Renal pelvis (tissue), 12 donors: ENCODE measurements at places on chromosomes 12 and 14. TPM values are rescaled to one million over a fixed set of nuclear protein-coding genes. Genes with fewer than 3 reads are reported as not detected.

DNA sequence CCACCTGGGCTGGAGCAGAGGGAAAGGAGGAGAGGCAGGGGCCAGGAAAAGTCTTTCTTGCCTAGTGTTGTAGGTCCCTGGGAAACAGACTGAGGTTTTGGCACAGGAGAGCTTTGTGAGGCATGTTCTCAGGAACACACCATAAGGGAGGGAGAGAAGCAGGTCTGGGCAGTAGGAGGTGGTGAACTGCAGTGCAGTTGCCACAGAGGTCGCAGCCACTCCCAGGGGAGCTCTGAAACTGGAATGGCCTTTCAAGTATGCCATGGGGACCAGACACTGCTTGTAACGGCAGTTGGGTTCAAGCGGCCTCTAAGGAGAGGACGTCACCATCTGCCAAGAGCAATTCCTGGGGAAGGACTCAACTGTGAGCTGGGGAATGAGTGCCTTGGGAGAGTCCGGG, 35.4 kb upstream of the NKX2-8 start:
- no peak for DNase-seq

- no peak for DNase-seq
Measured at GRCh38 chr12:58906917-58907316, 13.4 kb downstream of the LRIG3 start.

SLC25A47 gene
- polyA plus RNA-seq, result not detected

- no peak for DNase-seq
Measured at GRCh38 chr12:99192489-99192888, 455.1 kb upstream of the GARIN6 start.

- no peak for DNase-seq
Measured at GRCh38 chr12:43349863-43350262, 202.1 kb downstream of the ADAMTS20 start.

ACOT6 gene
- polyA plus RNA-seq, result 0.19 TPM

PIWIL1 gene
- polyA plus RNA-seq, result 0.13 TPM

DNA sequence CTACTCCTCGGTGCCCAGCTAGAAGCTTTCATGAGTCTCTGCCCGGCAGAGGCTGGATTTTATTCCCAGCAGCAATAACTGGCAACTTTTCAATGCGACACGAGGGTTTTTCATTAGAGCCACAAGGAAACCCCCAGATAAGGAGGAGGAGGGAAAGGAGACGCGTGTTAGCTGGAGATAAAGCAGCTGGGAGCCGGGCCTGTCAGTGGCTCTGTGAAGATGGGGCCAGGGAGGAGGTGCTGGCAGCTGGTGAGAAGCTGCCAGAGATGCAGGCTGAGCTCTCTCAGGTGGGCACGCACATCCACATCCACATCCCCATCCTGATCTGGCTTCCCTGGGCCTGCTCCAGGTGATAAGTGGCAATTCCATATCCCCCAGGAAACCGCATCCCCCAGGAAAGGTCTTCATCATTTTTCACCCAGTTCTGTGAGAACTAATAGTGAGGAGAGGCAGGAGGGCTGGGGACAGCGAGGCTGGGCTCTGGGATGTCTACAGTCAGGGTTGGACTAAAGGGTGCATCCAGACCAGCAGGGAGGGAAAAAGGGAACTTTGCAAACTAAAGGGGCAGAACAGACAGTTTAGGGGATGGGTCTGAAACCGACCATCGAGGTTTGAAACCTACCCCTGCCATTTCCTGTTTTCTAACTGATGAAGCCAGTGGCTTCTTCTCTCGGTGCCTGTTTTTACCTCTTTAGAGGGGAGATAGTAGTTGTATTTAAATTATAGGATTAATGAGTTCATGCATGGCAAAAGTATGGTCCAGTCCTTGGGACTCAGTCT, 413.2 kb downstream of the DPF3 start:
- peak; percentile 30 for DNase-seq

- no peak for DNase-seq
Measured at GRCh38 chr12:113720629-113721028, 245.5 kb downstream of the RBM19 start.

DNA sequence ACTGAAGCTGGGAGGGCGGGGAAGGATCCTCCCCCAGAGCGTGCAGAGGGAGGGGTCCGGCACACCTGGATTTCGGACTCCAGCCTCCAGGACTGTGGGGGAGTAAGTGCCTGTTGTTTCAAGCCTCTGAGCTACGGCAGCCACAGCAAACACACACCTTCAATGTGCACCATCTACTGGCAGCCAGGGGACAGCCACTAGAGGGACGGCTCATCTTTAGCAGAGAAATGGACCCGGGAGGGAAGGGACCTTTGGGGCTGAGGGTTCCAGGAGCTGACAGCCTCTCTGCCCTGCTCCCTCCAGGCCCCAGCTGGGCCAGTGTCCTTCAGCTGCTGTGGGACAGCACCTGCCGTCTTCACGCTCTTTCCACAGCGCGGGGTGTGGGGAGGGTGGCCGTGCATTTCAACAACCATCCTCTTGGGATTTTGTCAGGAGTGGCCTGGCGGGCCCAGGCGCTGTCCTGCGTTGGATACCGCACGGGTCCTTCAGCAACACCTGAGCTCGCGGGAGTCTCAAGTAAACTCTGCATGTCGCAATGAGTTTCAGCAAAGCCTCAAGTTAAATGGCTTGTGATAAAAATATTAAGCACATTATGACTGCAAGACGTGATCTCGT, 209.2 kb upstream of the C14orf180 start:
- DNase-seq, result no peak

DNA sequence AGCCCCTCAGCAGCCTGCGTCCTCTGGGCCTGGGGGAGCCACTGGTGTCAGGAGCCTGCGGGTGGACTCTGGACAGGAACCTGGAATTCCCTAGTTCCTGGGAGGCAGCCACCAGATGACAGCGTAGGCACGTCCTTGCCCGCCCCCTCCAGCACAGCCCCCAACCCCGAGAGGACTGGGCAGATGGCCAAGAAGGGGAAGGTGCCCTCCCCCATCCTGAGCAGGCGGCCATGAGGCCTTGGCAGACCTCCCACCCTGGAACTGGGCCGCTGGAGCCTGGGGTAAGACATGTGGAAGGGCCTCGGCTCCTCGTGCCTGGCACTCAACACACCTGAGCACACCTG, 60.4 kb upstream of the FBRSL1 start:
- DNase-seq, result no peak

GRCh38 chr14:75636100-75636692, 24.5 kb downstream of the ERG28 start:
- DNase-seq, result no peak

KCNH3 gene
- 8.0 TPM for polyA plus RNA-seq

DNA sequence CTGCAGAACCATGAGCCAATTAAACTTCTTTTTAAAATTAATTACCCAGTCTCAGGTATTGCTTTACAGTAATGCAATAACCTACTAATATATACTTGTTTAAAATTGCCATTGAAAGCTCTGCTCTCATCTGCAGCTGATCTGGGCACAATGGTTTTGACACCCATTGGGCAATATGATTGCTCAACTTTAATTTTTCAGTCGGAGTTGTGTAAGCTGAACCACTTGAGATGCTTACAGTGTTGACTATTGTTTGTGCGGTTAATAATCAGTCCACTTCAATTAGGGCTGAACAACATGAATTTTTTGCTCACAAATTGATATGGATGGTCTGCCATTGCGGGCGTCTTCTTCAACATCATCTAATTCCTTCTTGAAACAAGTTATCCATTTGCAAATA, 18.0 kb upstream of the OR4K5 start:
- no peak for DNase-seq

GRCh38 chr12:57888409-57889157, 42.1 kb upstream of the CTDSP2 start:
- peak; percentile 29 for DNase-seq

DNA sequence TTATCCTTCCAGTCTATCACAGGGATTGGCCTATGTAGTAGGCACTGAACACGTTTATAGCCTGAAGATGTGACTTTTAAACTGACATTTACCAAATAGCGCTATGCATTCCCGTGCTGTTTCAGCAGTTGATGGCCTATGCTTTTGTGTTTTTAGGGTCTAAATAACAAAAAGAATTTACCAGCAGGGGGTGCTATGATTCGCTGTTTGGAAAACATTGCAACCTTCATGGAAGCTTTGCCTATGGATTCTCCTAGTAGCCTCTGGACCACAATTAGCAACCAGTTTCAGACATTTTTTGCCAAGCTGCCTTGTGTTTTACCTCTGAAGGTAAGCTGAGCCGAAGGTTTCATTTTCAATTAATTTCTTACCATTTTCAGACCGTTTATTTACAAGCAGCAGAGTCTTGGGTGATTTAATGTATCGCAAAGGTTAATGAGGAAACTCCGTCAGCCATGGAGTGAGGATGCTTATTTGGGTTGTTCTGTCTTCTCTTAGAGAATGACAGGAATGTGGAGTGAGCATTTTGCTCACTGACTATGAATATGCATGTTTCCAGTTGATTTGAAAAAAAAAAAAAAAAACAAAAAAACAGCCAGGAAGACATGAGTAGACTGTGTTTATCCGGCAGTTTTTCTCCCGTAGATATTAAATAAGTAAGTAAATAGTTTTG, 133.1 kb downstream of the PRIMA1 start:
- DNase-seq, result peak; percentile 82

AHNAK2 gene
- 2.6 TPM for polyA plus RNA-seq

GRCh38 chr12:58028294-58028693, 86.9 kb downstream of the ATP23 start:
- no peak for DNase-seq

HOXC10 gene
- polyA plus RNA-seq, result 61.0 TPM

DNA sequence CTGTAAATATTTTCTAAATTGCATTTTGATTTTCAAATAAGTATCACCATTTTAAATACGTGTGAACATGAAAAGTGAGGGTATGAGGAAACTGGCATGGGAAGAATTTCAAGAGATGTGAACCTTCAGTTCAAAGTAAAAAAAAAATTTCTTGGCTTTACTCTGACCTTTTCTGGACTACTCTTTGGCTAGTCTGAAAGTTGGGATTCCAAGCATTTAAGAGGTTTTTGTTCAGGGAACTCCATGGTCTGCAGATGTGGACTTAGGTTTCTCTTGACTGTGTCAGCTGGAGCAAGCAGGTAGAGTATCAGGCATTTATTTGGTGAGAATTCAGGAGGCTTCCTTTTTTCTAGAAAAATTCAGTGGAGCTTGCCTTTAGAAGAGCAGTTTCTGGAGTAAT, 311.6 kb downstream of the LRIG3 start:
- DNase-seq, result no peak

- no peak for DNase-seq
Measured at GRCh38 chr12:51642286-51642685, 51.3 kb downstream of the SCN8A start.

GRCh38 chr14:34014936-34015335, 64.1 kb upstream of the EGLN3 start:
- DNase-seq, result no peak

CD27 gene
- 2.2 TPM for polyA plus RNA-seq

DNA sequence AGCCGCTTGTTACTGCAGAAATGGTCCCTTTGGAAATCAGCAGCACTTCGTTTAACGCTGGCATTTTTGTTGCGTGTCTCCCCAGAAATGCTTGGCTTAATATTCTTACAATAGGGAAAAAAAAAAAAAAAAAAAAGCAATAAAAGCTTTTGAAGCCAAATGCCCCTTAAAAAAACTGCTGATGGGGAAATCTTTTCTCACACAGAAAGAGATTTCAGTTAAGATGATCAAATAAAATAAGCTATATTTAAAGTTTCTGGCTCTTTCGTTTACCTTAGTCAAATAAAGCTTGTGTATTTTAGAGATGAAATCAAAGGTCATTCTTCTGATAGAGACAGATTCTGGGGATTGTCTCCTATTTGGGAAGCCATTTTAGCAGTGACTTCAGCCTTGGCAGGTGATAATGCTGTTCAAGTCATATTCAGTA, 52.4 kb upstream of the FRS2 start:
- no peak for DNase-seq

TAS2R42 gene
- polyA plus RNA-seq, result not detected

GRCh38 chr12:19177754-19178153, 48.2 kb downstream of the PLEKHA5 start:
- no peak for DNase-seq

IL22 gene
- polyA plus RNA-seq, result not detected

GRCh38 chr12:102478405-102479098, 1.8 kb downstream of the IGF1 start:
- DNase-seq, result no peak

GRCh38 chr12:62045211-62045610, 215.0 kb upstream of the USP15 start:
- no peak for DNase-seq

KRT71 gene
- not detected for polyA plus RNA-seq

DNA sequence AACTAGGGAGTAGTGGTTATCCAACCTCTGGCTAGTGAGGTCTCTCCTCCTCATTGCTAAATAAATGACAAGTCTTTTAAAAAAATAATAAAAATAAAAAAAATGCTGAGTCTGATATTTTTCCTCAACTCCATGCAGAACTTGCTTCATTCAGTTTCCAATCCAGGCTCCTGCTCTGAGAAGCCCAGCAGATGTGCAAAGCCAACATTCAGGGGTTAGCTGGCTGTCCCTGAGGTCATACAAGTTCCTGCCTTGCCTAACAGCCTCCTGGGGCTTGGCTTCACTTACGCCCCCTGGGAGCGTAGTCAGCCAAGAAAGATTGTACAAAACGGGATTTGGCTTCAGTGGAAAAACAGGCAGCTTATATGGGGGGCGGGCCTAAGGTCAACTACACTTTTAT, 23.3 kb downstream of the RTRAF start:
- no peak for DNase-seq

SETD3 gene
- polyA plus RNA-seq, result 57.4 TPM

- no peak for DNase-seq
Measured at GRCh38 chr14:100192250-100192671, 32.8 kb upstream of the DEGS2 start.

SRP54 gene
- 79.2 TPM for polyA plus RNA-seq

- DNase-seq, result no peak
Measured at GRCh38 chr14:69999261-69999674, 120.1 kb downstream of the SMOC1 start.

DNA sequence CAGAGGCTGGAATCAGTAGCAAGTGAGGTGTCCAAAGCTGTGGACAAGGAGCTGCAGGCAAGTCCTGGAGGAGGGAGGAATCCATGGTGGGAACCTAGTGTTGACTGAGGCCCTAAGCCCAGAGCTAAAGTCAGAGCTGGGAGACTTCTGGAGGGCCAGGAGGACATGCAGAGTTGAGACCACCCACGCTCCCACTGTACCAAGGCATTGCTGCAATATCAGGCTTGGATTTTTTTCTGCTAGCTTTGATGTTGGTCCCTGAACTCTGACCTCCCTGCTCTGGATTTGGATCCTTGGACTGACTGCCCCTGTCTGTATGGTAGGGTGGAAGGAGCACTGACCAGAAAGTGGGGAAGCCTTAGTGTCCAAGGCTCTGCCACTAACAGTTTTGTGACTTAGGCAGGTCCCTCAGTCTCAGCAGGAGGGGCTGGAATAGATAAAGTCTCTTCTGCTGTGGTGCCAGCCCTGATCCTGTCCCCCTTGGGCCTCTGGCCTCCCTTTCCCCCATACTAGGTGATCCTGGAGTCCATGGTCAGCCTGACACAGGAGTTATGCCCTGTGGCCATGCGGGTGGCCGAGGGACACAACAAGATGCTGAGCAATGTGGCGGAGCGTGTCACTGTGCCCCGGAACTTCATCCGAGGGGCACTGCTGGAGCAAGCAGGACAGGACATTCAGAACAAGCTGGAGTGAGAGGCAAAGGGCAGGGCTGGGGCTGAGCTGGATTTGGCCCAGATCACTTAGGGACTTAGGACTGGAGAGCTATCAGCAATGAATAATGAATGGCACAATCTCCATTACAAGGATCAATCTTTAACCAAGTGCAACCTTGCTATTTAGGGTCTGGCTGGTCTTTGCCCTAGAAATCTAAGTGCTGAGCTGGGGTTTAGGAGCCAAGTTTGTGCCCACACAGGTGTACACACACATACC, 9.4 kb downstream of the CARMIL3 start:
- DNase-seq, result no peak

- no peak for DNase-seq
Measured at GRCh38 chr12:3988519-3989217, 115.5 kb upstream of the PARP11 start.

GRCh38 chr12:59834659-59835474, 239.0 kb downstream of the SLC16A7 start:
- no peak for DNase-seq
